ENCODE measurements at places on chromosomes 1 and 21.

DNA sequence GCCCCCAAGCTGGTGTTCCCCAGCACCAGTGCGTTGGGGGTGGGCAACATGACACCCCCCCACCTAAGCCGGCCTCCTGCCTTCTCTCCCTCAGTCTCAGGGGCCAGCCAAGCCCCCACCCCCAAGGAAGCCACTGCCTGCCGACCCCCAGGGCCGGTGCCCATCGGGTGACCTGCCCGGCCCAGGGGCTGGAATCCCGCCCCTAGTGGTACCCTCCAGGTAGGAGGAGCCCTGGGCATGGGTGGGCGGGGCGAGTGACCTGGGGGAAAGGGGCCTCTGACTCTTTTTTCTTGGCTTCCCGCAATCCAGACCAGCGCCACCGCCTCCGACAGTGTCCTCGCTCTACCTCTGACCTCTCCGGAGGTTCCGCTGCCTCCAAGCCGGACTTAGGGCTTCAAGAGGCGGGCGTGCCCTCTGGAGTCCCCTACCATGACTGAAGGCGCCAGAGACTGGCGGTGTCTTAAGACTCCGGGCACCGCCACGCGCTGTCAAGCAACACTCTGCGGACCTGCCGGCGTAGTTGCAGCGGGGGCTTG lies 1.3 kb upstream of the EFNA4 start:
- no peak for DNase-seq

- no peak for DNase-seq
Observed at GRCh38 chr1:175390081-175390481, 197.5 kb upstream of the KIAA0040 start.

DNA sequence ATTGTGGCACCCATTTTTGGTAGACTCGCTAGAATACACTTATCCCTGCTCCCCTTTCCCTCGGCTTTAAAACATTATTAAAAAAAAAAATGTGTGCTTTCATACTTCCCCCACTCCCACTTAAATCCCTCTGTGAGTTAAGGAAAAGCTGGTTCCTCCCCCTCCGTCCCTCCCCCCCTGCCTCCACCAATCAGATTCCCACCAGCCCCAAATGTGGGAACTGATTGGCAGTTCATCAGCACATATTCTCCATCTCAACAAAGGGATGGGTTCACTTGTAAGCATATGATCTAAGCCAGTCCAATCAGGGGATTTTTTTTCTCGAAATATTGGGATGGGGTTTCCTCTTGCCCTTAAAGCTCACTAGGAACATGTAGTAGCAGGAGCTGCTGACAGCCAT lies 10.8 kb upstream of the FYB2 start:
- no peak for DNase-seq

GRCh38 chr21:35923971-35924370 lies 136.4 kb downstream of the SETD4 start:
- no peak for DNase-seq

GRCh38 chr1:216621536-216621935 lies 101.7 kb downstream of the ESRRG start:
- DNase-seq: no peak

- no peak for DNase-seq
Observed at GRCh38 chr1:77156214-77156613, 63.0 kb downstream of the PIGK start.

DNA sequence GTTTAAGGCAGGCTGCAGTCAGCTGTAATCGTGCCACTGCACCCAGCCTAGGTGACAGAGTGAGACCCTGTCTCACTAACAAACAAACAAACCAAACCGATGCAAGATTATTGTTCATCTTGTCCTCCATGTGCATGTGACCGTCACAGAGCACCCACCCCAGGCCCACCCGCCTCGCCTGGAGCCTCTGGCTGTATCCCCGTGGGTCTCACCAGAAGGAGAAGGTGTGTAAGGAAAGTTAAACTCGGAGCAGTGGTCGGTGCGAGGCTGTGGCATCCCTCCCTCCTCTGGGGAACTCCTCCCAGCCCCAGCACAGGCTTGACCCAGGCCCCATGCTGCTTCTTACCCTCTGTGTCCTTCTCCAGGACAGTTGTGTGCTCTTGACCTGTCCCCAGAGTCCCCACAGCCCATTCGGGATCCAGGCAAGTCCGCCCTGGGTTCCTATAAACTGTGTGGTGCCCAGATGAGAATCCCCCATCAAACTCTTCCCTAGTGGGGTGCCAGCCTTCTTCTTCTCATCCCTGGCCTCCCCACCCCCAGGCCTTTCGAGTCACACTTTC lies 318.4 kb downstream of the AJAP1 start:
- DNase-seq: no peak

DNA sequence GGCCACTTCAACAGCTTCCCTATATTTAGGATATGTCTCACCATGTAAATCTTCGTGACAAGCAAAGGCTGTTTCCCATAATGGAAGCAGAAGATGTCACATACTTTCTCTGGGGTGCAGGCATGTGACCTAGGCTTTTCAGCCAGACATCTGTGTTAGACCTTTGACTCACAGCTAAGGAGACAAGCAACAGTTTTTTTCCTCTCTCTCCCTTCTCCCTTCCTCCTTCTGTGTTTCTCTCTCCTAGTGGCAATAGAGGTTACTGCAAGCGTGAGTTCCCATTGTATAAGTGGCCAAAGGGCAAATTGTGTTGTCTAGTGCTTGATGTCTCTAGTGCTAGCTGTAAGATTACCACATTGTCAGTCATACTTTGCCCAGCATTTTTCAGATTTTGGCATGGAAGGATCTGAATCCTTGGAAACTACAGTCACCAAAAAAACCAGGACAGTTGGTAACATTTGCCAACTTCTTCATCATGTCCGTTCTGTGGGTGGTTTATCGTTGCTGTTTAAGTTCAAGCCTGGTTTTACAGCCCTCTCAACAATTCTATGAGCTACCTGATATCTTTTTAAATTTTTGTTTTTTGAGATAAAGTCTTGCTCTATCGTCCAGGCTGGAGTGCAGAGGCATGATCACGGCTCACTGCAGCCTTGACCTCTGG lies 44.4 kb upstream of the RABGAP1L start:
- DNase-seq: peak; percentile 5

- no peak for DNase-seq
Observed at GRCh38 chr21:42179316-42179715, 39.6 kb upstream of the ABCG1 start.

DNA sequence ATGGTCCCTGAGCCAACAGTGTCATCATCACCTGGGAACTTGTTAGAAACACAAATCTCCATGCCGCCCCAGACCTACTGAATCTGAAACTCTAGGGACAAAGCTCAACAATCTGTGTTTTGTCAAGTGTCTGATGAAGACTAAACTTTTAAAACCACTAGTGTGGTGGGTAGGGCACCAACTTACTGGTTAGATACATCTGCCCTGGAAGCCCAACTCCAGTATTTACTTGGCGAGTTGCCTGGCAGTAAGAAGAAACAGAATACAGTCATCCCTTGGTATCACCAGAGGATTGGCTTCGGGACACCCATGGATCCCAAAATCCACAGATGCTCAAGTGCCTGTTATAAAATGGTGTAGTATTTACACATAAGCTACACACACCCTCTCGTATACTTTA lies 367.9 kb upstream of the DUSP10 start:
- no peak for DNase-seq

DNA sequence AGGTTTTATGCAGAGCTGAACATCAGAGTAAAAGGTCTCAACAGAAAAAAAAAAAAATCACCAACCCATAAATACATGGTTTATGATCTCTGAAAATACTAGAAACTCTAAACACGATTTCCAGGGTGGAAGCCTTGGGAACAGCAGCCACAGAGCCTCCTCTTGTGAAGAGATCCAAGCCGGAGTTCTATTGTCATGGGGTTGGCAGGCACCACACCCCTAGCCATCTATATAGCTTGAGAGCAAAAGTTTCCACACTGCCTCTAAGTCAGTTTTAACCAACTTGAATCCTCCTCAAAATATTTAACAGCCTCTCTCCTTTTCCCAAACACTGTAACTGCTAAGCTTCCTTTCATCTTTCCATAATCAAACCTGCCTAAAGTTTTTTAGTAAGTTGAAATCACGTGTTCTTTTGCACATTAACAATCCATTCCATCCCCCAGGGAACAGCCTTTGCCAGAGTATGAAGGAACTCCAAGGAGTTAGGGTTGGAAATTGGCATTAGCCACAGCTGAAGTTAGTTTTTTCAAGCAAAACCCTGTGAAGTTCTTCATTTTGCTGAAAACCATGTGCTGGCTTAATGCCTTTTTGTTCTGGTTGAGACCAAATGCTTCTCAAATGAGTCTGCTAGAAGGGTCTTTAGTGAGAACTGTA lies 13.8 kb upstream of the SEC16B start:
- DNase-seq: no peak

DNA sequence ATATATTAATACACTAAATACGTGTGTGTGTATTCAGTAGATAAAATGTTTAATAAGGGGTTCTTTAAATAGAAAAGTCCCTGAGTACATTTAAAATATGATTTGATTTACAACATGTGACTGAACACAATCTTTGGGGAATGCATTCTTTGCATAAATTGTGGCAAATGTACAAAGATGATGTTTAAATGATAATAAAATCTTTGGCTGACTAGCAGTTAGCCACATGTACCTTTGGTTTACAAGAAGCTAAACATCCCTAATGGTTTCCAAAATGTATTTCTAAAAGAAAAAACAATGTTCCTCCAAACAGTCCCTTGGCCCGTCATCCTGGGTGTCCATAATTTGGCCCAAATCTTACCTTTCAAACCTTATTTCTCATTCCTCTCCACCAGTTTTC lies 106.4 kb upstream of the MARK1 start:
- no peak for DNase-seq

GRCh38 chr1:243705585-243705984 lies 144.5 kb downstream of the AKT3 start:
- DNase-seq: no peak

DNA sequence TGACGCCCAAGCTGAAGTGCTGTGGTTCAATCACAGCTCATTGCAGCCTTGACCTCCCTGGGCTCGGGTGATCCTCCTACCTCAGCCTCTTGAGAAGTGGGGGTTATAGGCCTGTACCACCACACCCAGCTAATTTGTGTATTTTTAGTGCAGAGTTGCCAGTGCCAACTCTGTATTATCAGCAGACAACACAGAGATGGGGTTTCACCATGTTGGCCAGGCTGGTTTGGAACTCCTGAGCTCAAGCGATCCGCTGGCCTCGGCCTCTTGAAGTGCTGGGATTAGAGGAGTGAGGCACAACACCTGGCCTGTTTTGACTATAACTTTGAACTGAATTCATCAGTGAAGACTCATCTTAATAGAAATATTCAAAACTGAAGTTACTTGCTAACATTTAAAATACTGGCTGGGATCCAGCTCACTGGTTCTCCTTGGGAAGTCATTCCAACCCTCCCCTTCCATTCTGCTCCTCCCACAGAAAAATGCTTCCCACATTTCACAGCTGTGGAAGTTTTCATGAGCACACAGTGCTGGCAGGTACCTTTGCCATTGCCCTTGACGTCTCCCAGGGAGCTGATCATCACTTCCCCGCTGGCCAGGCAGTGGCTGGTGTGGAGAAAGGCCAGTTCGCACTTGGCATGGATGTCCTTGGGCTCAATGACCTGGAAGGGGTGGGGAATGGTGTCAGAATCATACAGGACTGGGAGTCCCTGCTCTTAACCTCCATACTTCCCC lies 4.7 kb downstream of the SELENBP1 start:
- DNase-seq: no peak

- no peak for DNase-seq
Observed at GRCh38 chr1:202645097-202645476, 65.2 kb downstream of the SYT2 start.

- DNase-seq: no peak
Observed at GRCh38 chr1:171488190-171488929, 3.0 kb downstream of the PRRC2C start.

DNA sequence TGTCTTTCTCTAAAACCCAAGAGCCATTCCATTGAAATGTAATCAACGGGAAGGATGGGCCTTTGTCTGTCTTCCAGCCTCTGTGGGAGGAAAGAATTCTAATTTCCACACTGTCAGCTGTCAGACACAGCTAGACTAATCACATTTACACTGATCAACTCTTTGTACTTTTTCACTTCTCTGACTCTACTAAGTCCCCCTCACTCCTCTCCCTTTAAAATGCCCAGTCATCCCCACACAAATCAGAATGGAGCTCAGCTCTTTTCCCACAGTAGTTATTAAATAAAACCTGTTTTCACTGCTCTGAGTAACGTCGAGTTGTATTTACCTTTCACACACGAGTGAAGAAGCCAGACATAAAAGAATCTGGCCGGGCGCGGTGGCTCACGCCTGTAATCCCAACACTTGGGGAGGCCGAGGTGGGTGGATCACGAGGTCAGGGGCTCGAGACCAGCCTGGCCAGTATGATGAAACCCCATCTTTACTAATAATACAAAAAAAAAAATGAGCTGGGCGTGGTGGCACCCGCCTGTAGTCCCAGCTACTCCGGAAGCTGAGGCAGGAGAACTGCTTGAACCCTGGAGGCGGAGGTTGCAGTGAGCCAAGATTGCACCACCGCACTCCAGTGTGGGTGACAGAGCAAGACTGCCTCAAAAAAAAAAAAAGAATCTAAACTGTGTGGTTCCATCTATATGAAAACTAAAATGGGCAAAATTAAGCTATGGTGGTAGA lies 13.3 kb downstream of the ZBTB8OS start:
- no peak for DNase-seq

GRCh38 chr1:246518456-246519205 lies 11.6 kb upstream of the SMYD3 start:
- DNase-seq: no peak

GRCh38 chr1:154488922-154489321 lies 13.1 kb upstream of the TDRD10 start:
- no peak for DNase-seq

GRCh38 chr1:43317817-43318471 lies 17.2 kb downstream of the TIE1 start:
- DNase-seq: no peak

- no peak for DNase-seq
Observed at GRCh38 chr1:20142001-20142710, 3.0 kb downstream of the PLA2G2F start.

- no peak for DNase-seq
Observed at GRCh38 chr1:28887419-28887834, 26.9 kb upstream of the EPB41 start.

DNA sequence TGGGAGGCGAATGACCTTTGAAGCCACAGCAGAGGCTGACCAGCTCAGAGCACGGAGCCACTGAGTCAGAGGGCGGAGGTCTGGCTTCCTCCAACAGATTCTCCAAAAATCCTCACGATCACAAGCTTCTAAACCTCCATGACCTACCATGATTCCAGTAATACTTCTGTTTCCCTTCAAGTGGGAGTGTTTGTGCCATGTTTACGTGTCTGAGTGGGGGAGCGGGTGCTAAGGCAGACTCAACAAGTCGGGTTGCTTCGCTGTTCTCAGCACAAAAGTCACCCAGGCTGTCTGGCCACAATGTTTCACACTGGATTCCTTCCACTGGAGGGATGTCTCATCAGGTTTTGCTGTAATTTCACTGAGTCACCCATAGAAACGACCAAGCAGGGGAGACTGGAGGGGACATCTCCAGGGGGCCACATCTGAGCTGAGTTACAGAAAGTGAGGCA lies 86.2 kb downstream of the SLC66A1 start:
- DNase-seq: no peak

- DNase-seq: no peak
Observed at GRCh38 chr1:152770411-152770810, 4.5 kb upstream of the LCE1F start.

Measured in keratinocyte (primary cell).